Esophagus muscularis mucosa (tissue), 4 donors: ENCODE measurements at places on chromosomes 2 and 18. TPM values are rescaled to one million over a fixed set of nuclear protein-coding genes. Genes with fewer than 3 reads are reported as not detected.

- no peak overlapping the region for H3K27ac ChIP-seq
- H3K4me3 ChIP-seq = no peak overlapping the region
- H3K4me1 ChIP-seq = peaks cover 4% of the 10 kb centered on the region
Measured at GRCh38 chr2:157324331-157324843, 1.2 kb downstream of the ERMN start.

DNA sequence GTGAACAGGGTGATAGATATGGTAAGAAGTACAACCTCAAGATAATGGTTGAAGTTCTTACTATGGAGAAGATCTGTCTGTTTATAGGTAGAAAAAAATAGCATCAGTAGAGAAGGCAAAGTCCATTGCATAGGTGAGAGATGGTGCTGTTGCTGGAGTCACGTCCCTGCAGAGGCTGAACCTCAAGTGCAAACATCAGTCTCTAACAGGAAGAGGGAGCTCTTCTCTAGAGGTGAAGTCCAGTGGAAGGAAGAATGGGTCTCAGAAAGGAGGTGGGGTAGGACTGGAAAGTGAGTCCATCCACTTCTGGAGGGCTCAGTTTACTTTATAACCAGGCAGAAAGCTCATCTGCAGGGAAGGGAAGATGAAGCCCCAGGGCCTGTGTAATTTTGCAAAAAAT is 337.7 kb downstream of the MEIS1 start:
- no peak for DNase-seq
- H3K4me1 ChIP-seq = no peaks in the 10 kb centered on the region
- no peak overlapping the region for H3K4me3 ChIP-seq
- no peak overlapping the region for H3K27ac ChIP-seq

- H3K4me3 ChIP-seq = no peak overlapping the region
- DNase-seq = no peak
- H3K36me3 ChIP-seq = no peaks in the 10 kb centered on the region
Measured at GRCh38 chr2:127082974-127083373, 24.0 kb downstream of the BIN1 start.

DNA sequence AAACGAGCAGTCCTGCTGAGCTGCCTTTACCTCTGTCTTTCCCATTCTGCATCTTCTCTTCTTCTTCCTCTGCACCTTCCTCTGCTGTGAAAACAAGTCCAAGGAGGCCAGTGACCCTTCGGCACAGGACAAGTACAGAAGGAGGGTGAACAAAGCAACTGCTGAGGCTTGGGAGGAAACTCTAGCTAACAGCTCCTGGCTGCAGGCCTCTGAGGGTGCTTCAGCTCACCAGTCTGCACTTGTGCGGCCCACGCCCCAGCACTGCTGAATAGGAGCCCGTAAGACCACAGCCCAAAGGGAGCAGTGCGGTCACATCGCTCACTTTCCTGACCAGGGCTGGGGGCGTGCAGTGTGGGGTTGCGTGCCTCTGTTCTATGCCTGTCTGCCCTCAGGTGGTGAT is 42.1 kb upstream of the DNMT3A start:
- no peaks in the 10 kb centered on the region for H3K27me3 ChIP-seq
- no peak for DNase-seq

- no peak for DNase-seq
- peak overlapping the region; percentile 55 for H3K27ac ChIP-seq
- H3K27me3 ChIP-seq = no peaks in the 10 kb centered on the region
Measured at GRCh38 chr2:177201919-177202346, 10.7 kb upstream of the HNRNPA3 start.

The NCKAP5 gene
- 0.78 TPM for total RNA-seq

The CCT4 gene
- total RNA-seq = 74.4 TPM

GRCh38 chr2:140154706-140155105 is 1374.5 kb upstream of the NXPH2 start:
- no peaks in the 10 kb centered on the region for H3K27me3 ChIP-seq
- no peaks in the 10 kb centered on the region for H3K36me3 ChIP-seq
- no peak for DNase-seq
- H3K4me1 ChIP-seq = no peaks in the 10 kb centered on the region
- no peak overlapping the region for H3K27ac ChIP-seq

GRCh38 chr2:65033178-65033577 is 23.0 kb upstream of the CEP68 start:
- no peaks in the 10 kb centered on the region for H3K27me3 ChIP-seq
- no peak for DNase-seq

DNA sequence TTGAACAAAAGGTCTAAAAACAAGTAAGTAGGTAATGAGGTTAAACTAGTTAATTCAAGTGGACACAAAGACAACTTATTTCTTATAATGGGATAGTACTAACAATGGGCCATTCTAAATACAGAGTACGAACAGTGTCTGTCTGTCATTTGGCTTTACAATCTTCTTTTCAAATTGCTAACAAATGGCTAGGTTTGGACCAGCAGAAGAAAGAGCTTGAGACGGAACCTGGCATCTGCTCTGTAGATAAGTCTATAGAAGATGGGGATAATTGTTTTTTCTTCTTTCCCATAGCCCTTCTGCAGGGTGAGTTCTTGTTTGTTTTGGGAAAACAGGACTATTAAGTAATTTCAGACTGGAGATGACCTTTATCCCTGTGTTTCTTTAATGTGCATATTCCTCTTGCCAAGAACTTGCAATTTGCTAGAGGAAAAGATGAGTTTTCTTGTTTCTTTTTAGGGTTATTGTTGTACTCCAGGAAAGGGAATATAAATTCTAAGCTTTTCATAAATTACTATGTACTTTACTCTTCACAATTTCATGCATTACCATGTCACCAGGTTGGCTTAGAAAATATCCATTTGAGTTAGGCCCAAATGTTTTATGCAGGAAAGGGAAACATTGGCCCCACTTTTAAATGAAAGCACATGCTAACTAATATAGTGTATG is 500.5 kb upstream of the SYT4 start:
- DNase-seq = no peak
- H3K4me1 ChIP-seq = peaks cover 15% of the 10 kb centered on the region
- no peaks in the 10 kb centered on the region for H3K36me3 ChIP-seq
- no peaks in the 10 kb centered on the region for H3K27me3 ChIP-seq
- no peak overlapping the region for H3K27ac ChIP-seq

DNA sequence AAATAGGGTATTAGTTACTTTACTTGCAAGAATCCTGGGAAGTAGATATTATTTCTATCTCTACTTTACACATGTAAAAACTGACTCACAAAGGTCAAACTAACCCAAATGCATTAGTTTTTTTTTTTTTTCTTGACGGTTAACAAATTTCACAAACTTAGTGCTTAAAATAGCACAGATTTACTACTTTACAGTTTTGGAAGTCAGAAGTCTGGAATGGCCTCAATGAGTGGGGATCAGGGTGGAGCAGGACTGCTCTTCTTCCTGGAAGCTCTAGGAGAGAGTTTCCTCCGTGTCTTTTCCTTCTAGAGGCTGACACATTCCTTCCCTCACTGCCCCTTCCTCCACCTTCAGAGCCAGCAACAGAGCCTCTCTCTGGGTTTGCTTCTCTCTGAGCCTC is 117.2 kb downstream of the COL6A3 start:
- no peaks in the 10 kb centered on the region for H3K36me3 ChIP-seq
- H3K27ac ChIP-seq = peak overlapping the region; percentile 58
